ENCODE measurements at places on chromosomes 11 and 22. TPM values are rescaled to one million over a fixed set of nuclear protein-coding genes. Genes with fewer than 3 reads are reported as not detected.

GRCh38 chr22:20490183-20490940 lies 5.2 kb downstream of the KLHL22 start:
- DNase-seq, result no peak
- peaks cover 23% of the 10 kb centered on the region for H3K27me3 ChIP-seq
- H3K36me3 ChIP-seq, result no peaks in the 10 kb centered on the region
- H3K27ac ChIP-seq, result no peak overlapping the region

DNA sequence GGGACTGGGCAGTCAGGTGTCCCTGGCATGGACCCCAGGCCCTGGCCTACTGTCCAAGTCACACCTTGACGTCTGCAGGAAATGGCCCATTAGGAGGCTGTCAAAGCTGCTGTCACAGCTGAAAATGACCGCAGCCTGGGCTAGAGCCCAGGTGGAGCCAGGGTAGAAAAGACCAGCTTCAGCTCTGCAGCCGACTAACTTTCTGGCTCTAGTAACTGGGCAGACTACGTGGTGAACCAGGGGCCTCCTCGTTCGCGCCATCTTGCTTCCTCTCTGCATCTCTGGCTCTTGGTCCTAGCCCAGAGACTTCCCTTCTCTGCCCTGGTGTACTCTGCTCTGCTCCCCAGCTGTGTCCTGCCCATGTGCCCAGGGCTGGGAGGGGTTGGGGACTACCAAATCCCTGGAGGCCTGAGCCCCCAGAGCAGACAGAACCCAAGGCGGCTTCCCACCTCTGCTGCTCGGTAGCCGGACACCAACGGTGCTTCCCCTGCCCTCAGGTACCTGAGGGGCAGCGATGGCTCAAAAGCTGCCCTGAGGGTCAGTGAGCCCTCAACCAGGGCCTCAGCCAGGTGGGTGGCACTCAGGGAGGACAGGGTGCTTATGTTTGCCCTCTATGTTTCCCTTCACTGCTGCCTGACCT lies 19.7 kb downstream of the SART1 start:
- no peaks in the 10 kb centered on the region for H3K4me1 ChIP-seq
- H3K27me3 ChIP-seq, result no peaks in the 10 kb centered on the region
- H3K36me3 ChIP-seq, result no peaks in the 10 kb centered on the region
- no peak for DNase-seq
- H3K27ac ChIP-seq, result no peak overlapping the region

DNA sequence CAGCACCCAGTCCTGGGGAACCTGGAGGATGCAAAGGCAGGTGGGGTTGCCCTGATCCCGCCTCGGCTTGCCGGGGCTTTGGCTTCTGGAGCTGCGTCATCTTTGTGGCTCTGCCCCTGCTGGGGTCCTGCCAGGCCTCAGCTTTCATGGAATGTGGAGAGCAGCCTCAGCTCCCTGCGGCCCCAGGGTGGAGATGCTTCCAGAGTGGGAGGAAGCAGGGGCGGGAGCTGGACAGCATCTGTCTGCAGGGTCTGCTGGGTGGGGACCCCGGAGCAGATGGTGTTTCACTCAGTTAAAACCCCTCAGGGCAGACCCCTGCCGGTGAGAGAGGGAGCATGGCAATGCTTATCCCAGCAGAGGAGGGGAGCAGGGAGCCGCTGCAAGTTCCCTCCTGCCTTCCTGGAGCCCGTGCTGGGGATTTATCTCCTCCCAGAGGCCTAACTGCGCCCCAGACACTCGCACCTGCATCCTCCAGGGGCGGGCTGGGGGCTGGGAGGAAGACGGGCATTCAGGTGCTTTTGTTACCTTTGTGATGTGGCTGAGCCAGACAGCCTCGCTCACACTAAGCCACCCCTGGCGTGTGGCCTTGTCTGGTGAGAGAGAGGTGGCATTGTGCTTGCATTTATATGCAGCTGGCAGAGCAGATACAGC lies 15.7 kb downstream of the GRIK4 start:
- peak overlapping the region; percentile 82 for H3K27ac ChIP-seq
- peaks cover 20% of the 10 kb centered on the region for H3K4me1 ChIP-seq
- peak overlapping the region; percentile 34 for H3K4me3 ChIP-seq
- H3K27me3 ChIP-seq, result no peaks in the 10 kb centered on the region

DNA sequence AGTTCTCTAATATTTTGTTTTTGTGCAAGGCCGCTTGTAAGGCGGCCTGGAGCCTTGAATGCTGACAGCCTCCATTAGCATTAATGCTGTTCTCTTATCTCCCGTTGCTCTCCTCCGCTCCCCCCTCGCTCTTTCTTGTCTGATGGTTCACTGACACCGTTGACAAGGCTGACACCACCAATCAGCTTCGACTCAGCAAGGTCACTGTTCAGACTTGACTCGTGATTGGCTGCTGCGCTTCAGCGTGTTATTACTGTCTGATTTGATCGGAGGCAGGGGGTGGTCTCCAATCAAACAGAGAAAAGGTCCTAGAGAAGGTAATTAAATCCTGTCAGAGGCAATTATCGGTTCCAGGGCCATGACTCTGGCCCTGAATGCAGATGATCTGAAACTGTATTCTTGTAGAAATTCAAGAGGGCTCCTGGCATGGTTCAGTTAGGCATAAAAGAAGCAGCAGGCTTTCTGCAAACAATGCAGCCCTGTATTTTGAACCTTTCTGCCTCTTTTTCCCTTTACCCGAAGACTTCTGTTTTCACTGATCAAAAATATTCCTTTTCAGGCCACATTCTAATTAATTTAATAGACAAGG lies 49.3 kb upstream of the MPPED2 start:
- H3K4me1 ChIP-seq, result peaks cover 6% of the 10 kb centered on the region
- no peaks in the 10 kb centered on the region for H3K27me3 ChIP-seq
- H3K36me3 ChIP-seq, result no peaks in the 10 kb centered on the region
- H3K27ac ChIP-seq, result no peak overlapping the region

- H3K4me1 ChIP-seq, result no peaks in the 10 kb centered on the region
- H3K4me3 ChIP-seq, result no peak overlapping the region
- DNase-seq, result no peak
- H3K27me3 ChIP-seq, result no peaks in the 10 kb centered on the region
- H3K36me3 ChIP-seq, result no peaks in the 10 kb centered on the region
These were observed 37.8 kb downstream of the SCN3B start for GRCh38 chr11:123616505-123617198.

DNA sequence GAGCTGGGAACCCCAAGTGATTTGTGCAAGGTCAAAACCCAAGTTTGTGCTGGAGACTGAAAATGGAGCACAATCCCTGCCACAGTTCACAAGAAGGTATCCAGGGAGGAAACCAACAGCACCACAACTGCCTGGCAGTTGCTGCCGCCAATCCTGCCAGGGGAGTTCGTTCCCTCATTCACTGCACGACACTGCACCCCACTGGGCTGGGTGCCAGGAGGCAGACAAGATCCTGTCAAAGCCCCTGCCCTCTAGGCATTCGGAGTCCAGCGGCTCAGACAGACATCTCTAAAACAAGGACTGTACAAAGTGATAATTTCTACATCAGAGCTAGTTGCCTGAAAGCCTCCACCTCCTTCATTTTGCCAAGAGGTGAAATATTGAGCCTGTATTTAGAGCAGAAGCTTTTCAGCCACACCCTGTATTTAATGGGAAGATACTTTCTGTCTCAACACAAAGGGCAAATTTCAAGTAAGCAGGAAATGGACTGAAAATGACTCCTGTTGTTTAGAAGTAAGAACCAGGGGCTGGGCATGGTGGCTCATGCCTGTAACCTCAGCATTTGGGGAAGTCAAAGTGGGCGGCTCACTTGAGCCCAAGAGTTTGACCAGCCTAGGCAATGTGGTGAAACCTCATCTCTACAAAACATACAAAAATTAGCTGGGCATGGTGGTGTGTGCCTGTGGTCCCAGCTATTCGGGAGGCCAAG lies 277.4 kb upstream of the NARS2 start:
- no peak overlapping the region for H3K4me3 ChIP-seq
- no peak overlapping the region for H3K27ac ChIP-seq
- no peaks in the 10 kb centered on the region for H3K27me3 ChIP-seq
- DNase-seq, result no peak

DNA sequence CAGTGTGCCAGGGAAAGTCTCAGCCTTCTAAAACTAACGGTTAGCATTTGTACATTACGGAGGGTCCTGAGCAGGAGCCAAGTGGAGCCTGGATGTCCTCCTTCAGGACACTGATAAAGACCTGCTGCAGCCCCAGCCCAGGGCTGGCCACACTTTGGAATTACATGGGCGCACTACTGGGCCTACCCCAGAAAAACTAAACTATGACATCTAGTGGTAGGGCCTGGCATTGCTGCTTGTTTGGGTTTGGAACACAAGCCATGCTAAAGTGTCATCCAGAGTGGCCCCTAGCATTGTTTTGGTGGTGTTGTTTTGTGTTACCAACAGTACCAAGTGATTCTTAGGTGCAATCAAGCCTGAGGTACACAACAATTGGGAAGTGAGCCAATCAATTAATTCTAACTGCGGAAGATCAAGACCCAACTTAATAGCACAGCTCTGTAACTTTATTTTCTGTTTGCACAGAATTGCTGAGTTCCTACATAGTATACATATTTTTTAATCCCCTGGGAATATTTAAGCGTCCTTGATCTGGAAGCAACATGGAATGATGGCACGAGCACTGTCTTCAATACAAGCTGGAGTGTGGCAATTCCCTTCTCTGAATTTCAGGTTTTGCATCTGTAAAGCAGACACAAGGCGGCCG lies 340.7 kb downstream of the LARGE1 start:
- peak; percentile 91 for DNase-seq
- no peak overlapping the region for H3K27ac ChIP-seq
- H3K4me3 ChIP-seq, result no peak overlapping the region
- H3K4me1 ChIP-seq, result no peaks in the 10 kb centered on the region
- no peaks in the 10 kb centered on the region for H3K36me3 ChIP-seq

DNA sequence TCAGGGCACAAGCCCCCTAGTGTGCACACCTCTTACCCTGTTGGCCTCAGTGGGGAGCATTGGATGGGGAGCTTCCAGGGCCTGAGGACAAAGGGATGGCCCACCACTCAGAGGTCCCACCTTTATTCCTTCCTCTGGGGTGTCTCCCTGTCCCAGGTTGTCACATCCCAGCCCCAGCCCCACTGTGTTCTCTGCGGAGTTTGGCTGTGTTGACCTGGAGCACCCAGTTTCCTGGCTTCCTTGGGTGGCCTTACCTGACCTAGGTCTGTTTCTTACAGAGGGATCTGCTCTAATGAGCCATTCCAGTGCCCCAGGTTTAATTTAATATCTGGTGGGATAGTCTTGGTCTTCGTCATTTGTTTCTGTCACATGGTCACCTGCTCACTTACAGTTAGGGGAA lies 38.8 kb upstream of the HORMAD2 start:
- H3K27ac ChIP-seq, result no peak overlapping the region
- no peak overlapping the region for H3K4me3 ChIP-seq
- 0 out of 2 replicates have a peak, but pooled peaks cover 6% of the 10 kb centered on the region for H3K4me1 ChIP-seq
- H3K27me3 ChIP-seq, result no peaks in the 10 kb centered on the region
- no peaks in the 10 kb centered on the region for H3K36me3 ChIP-seq
- DNase-seq, result no peak

DNA sequence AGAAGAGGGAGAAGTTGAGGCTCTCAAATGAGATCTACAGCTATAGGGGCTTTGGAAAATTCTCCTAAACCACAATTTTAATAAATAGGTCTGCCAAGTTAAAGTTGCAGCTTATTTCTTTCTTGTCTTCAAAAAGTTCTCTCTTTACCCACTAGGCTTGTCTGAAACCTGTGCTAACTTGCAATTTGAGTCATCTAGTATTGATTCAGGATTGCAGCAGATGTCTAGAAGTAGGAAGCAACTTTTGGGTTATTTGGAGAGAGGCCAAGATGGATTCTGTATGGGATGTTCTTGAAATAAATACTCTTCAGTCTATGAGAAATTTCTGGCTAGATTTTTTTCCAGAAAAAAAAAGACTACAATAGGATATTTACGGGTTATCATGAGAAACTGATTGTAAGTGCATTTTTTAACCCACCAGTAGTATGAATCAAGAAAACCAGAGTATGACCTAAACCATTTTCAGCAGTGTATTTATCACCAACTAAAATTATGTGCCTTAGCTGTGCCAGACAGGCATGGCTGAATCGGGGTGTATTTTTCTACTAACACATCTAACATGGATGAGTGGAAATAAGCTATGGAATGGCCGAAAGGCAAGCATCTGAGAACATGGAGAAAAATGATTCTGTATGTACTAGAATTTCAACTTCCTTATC lies 4.9 kb upstream of the RAB38 start:
- no peak overlapping the region for H3K27ac ChIP-seq
- no peak overlapping the region for H3K4me3 ChIP-seq
- no peaks in the 10 kb centered on the region for H3K36me3 ChIP-seq
- no peaks in the 10 kb centered on the region for H3K27me3 ChIP-seq
- peaks cover 7% of the 10 kb centered on the region for H3K4me1 ChIP-seq

DNA sequence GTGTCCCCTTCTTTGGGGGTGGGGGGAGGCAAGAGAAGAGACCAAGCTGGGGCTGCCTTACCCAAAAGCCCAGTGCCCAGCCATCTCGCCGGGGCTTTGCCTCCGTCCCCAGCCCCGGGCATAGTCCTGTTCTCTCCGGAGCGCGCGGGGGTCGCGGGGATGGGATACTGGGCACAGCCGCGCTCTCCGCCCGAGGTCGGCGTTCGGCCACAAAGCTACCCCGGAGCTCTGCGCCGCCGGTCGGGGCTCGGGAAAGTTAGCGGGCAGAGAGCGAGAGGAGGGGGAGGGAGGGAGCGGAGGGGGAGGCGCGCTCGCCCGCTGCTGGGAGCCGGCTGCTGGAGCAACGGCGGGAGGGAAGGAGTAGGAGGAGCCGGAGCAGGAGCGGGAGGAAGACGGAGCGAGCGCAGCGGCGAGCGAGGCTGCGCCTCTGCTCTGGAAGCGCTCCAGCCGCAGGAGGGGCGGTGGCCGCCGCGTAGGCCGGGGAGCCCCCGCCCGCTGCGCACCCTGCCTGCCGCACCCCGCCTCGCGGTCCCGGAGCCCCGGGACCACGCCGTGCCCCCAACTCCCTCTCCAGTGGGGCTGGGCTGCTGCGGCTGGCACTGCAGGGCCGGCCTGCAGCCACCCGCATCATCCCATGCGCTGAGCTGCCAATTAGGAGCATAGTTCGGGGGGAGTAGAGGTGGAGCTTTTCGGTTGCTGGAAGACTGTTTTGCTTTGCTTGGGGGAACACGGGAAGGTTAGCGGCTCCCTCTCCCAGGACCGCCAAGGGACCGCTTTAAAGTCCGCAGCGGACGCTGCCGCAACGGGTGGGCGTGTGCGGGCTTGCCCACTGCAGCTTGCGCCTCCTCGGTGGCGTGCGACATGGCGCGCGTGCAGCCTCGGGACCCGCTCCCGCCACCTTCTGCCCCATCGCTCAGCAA lies at the start of gene SCN4B:
TSS of gene SCN4B (minus strand) at position 272 of the 920 bp plus-strand sequence. CDS start at position 122, 150 bp downstream.
- no peak within 1 kb of the TSS for H3K27ac ChIP-seq
- peak; percentile 92 for DNase-seq
- H3K27me3 ChIP-seq, result peaks cover 97% of the 10 kb centered on the region
- peak within 1 kb of the TSS; percentile 94 for H3K4me3 ChIP-seq
- no peaks in the 10 kb centered on the region for H3K36me3 ChIP-seq

DNA sequence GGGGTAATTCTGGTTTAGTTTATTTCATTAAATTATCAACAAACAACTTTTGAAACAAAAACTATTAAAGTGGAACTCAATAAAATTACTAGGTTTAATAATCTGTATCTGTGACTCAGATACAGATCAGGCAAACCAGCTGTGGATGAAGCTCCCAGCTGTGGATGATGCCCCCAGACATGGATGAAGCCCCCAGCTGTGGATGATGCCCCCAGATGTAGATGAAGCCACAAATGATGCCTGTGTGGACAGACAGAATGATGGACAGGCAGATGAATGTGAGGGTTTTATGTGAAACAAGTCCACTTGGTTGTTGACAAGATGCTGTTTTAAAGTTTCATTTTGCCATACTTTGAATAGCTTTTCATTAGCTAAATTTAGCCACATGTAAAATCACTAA lies 5.8 kb upstream of the ZNF74 start:
- no peak for DNase-seq
- H3K4me3 ChIP-seq, result no peak overlapping the region
- no peaks in the 10 kb centered on the region for H3K4me1 ChIP-seq
- no peaks in the 10 kb centered on the region for H3K27me3 ChIP-seq

The LUZP2 gene
- 2.6 TPM for total RNA-seq

The POU2AF3 gene
- total RNA-seq, result 5.2 TPM

The WBP2NL gene
- total RNA-seq, result 0.14 TPM

The MS4A6E gene
- total RNA-seq, result not detected

The KCNK7 gene
- total RNA-seq, result not detected
